Thyroid gland (tissue), 4 donors: ENCODE measurements at places on chromosomes 5 and 9.

DNA sequence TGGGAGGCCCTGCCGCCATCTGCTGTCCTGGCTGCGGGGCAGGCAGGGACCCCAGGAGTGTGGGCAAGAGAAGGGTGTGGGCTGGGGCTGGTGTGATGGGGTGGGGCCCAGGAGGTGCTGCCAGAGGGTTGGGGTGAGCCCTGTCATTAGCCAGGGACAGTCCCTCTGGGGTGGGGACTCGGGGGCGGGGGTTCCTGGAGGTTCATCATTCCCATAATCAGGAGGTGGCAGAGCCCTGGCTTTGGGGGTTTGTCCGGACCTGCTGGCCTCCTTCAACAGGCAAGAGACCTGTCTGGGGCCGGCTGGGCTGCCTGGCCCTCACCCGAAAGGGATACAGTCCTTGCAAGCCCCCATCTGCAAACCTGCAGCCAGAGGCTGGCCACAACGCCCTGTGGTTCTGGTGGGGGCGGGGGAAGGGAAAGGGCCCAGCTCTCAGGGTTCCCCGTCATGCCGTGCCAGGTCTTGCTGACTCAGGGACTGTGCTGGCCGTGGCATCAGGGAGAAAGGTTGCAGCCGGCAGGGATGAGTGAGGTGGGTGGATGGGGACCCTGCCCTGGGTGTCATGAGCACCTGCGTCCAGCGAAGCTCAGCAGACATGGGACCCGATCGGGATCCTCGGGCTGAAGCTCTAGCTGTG, 65.2 kb downstream of the MRPL36 start:
- no peak for DNase-seq

GRCh38 chr9:112245126-112245525, 70.0 kb upstream of the SUSD1 start:
- DNase-seq: no peak

GRCh38 chr5:143445776-143446175, 42.3 kb upstream of the NR3C1 start:
- DNase-seq: no peak

DNA sequence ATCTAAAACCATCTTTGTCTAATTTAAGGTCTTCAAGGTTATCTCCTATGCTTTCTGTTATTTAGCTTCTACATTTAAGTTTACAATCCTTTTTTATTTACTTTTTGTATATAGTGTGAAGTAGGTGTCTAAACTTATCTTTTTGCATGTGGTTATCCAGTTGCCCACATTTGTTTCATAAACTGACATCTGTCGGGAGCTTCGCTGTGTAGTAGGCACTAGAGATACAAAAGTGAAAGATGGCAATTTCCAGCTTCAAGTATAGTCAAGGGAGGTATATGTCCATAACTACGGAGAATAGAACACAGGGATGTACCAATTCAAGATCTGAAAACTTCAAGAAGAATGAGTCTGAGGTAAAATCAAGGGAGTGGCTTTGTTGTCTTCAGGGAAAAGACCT, 38.7 kb upstream of the ELL2 start:
- no peak for DNase-seq

DNA sequence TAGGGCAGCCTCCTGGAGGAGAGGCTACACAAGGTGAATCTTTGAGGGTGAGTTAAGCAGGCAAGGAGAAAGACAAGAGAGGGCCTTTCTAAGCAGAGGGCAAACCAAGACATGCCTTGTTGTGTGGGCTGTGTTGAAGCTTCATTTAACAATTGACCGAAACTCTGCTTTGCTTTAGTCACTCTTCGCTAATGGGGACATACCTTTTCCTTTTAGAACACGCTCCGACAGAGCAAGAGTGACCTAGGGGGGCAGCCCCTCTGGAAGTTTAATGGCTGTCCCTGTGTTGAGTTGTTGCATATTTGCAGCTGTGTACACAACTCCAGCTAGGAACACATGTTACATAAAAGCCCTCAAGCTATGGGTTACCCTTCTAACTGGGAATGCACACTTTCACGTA, 218.1 kb upstream of the WWC1 start:
- no peak for DNase-seq

DNA sequence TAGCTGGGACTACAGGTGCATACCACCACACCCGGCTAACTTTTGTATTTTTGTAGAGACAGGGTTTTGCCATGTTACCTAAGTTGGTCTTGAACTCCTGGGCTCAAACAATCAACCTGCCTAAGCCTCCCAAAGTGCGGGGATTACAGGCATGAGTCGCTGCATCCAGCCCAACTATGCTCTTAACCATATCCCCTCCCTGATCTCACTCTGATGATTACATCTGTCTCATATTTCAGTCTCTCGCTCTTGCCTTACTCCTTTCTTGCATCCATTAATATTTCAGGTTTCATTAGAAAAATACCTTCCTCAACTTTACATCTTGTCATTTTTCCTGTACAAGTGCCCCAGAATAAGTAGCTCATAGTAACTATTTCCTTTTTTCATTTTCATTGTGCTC, 61.0 kb upstream of the BASP1 start:
- DNase-seq: no peak

DNA sequence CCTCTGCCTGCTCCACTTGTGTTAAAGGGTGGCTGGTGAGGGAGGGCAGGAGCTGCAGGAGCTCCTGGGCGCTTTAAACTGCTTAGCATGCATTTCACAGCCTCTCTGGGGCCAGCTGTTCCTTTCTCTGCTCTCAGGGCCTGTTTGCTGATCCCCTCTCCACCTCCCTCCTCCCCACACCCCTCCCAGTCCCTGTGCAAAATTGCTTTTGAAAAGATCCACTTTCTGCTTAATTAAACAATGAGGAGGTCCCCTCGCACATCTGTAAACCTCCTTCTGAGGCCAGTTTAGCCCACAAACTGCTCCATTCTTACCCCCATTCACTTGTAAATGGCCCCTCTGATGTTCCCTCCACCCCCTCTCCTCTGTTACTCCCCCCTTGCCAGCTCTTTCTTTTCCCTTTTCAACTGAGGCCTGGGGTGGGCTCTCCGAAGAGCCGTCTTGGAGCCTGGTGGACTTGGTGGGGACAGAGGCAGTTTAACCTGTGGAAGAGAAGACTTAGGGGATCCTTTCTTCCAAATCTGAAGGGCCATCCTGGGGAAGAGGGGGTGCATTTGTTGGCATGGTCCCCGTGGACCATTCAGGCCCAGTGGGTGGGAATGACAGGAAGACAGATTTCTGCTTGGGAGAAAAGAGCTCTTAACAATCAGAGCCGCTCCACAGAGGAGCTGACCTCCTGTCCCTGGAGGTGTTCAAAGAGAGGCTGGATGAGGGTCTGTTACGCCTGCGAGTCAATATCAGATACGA, 12.0 kb downstream of the URM1 start:
- no peak for DNase-seq

GRCh38 chr5:161093100-161093499, 241.1 kb upstream of the ATP10B start:
- DNase-seq: no peak

- no peak for DNase-seq
These were observed 8.2 kb upstream of the ACO1 start for GRCh38 chr9:32376285-32376684.

DNA sequence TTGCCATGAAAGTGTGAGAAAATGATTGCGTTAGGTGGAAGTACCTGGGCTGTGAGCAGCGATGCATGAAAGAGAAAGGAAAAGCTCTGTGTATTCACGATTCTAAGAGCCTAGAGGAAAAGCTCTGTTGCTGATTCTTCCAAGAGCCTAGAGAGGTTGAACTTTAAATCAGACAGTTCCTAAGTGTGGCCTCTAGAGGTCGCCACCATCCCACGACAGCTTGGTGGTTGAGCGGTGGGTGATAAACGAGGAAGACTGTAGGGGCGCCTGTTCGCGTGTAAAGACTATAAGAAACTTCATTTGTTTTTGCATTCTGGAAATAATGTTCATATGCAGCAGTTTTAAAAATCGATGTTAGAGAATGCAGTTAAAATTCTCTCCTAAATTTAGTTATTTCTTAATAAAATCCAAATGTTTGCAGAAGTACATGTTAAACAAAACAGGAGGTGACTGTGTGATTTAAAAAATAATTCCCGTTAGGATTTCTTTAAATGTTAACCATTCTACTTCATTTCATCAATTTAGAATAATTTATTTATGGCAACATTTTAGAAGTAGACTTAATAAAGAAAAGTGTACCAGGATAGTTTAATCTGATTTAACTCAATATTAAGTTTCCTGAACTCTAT, 107.7 kb downstream of the TENT4A start:
- peak; percentile 41 for DNase-seq

- DNase-seq: no peak
These were observed 43.1 kb upstream of the NSMF start for GRCh38 chr9:137502008-137502911.

DNA sequence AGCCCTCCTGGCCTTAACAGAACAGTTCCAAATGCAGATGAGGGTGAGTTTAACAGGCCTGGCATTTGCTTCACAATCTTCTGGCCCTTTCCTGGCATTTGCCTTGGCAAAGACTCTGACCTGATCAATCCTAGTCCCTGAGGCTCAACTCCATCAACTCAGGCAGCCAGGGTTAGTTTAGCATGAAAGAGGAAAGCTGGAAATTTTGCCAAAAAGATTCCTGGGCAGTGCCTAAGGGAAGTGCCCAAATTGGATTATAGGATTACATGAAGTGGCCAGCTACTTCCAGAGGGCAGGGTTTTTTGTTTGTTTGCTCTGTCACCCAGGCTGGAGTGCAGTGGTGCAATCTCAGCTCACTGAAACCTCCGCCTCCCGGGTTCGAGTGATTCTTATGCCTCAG, 36.8 kb downstream of the PCDHAC2 start:
- no peak for DNase-seq

- peak; percentile 33 for DNase-seq
These were observed 26.2 kb upstream of the HSPA9 start for GRCh38 chr5:138601444-138601843.

DNA sequence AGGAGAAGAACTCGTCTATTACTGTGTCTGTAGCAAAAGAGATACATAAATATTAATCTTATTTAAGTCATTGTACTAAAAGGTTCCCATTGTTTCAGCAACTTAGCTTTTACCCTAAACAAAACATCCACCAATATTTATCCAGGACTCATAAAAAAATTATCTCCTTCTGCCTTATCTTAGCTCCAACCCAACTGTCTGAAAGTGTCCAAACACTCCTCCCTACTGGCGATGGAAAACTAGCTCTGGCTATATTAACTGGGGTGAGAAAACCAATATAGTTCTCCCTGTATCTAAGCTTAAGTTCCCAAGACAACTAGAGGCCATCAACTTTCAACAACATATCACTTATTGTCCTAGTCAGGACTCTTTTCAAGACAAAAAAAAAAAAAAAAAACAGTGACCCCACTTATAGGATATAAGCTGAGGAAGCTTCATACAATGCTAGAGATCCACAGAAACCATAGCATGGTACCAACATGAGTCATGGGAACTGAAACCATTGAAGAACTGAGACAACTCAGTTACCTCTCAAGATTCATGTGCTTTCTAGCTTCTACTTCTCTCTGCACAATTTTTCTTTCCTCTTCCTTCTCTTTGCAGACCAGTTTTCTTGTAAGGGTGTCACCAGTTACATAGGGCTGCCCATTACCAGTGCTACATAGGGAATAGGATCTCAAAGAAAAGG, 150.7 kb upstream of the RASA1 start:
- DNase-seq: no peak
